ENCODE measurements at places on chromosomes 5 and 9. TPM values are rescaled to one million over a fixed set of nuclear protein-coding genes. Genes with fewer than 3 reads are reported as not detected.

Gene DAPK1
- 58.0 TPM for total RNA-seq

Gene SLC34A1
- 3.0 TPM for total RNA-seq

Gene NDUFA8
- 27.6 TPM for total RNA-seq

Gene SEMA5A
- 5.7 TPM for total RNA-seq

Gene CYFIP2
- 24.7 TPM for total RNA-seq

Gene SOHLH1
- not detected for total RNA-seq

Gene ASB6
- 6.6 TPM for total RNA-seq

Gene PRXL2C
- 2.8 TPM for total RNA-seq

Gene SH3TC2
- 0.43 TPM for total RNA-seq

Gene SLC4A9
- total RNA-seq = 0.10 TPM

Gene CDHR2
- total RNA-seq = 87.3 TPM

Gene DDX4
- not detected for total RNA-seq

Gene BAAT
- 459 TPM for total RNA-seq

Gene CDKN2B-AS1
- total RNA-seq = not detected

Measured in left lobe of liver (tissue), 2 donors.